Stimulated activated CD4-positive, alpha-beta T cell treated with anti-CD3 and anti-CD28 coated beads, TNF-alpha, amount 100 ng/mL, for 1 hour (primary cell): ENCODE measurements at places on chromosomes 6 and 20.

DNA sequence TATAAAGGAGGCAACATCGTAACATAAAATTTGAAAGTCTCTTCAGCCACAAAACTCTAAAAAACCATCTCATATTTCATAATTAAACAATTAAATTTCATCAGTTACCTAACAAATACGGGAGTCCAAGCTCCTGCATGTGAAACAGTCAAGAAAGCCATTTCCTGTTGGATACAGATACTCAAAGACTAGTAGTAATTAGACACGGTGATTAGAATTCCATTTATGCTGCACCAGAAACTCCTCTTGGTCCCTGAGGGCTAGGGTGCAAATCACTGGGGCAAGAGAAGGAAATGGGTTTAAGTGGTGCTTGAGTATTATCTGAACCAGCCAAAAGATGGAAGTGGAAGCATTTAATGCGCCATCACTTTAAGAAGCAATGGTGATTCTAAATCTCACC lies 27.4 kb downstream of the TRAM2 start:
- DNase-seq: no peak

GRCh38 chr6:15322781-15323536 lies 77.1 kb downstream of the JARID2 start:
- DNase-seq: no peak

- no peak for DNase-seq
Observed at GRCh38 chr6:107803957-107804356, 20.2 kb downstream of the SCML4 start.

DNA sequence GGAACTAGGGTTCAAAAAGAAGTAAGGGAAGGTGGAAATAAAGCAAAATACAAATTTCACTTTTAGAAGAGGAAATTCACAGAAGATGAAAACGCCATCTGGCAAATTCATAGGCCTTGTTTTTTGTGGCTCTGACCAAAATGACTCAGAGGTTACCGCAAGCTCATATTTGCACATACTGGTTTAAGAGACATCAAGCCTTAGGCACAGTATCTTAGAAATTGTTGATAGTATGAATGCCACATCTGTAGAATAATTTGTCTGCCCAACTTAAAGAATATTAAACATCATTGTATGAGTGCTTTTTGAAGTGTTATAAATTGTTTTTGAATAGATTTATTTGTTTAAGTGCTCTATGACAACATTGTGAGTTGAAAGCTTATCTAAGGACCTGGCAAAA lies 10.6 kb downstream of the TAAR1 start:
- no peak for DNase-seq

GRCh38 chr20:6994452-6994851 lies 227.0 kb downstream of the BMP2 start:
- DNase-seq: no peak

DNA sequence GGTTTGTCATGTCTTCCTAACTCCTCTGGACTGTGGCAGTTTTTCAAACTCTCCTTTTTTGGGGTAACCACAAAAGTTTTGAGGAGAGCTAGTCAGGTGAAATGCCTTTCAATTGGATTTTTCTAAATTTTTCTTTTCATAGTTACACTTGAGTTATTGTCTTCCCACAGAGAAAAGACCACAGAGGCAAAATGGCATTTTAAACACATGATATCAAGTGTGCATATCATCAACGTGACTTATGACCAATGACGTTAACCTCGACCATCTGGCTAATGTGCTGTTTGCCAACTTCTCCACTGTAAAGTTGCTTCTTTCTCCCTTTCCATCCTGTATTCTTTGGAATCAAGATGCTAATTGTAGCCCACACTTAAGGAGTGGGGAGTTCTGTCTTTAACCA lies 41.3 kb upstream of the SNAP25 start:
- no peak for DNase-seq

DNA sequence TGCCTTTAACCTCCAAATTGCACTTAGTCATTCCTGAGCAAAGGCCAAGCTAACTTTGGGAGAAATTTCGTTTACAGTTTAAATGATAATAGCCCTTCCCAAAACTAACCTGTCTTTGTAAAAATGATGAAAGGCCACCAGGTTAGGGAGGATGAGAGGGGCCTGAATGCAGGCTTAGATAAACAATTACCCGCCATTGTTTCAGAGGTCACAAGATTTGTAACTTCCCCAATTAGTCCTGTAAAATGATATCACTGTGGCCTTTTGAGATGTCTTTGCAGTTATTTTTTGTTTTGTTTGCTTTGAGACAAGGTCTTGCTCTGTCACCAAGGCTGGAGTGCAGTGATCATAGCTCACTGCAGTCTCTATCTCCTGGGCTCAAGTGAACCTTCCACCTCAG lies 26.3 kb downstream of the GNL1 start:
- DNase-seq: no peak

- DNase-seq: no peak
Observed at GRCh38 chr20:45153752-45154151, 20.9 kb upstream of the PI3 start.

GRCh38 chr6:20565342-20565741 lies 31.1 kb downstream of the CDKAL1 start:
- DNase-seq: no peak

GRCh38 chr6:37251211-37251780 lies 6.3 kb upstream of the TBC1D22B start:
- no peak for DNase-seq

DNA sequence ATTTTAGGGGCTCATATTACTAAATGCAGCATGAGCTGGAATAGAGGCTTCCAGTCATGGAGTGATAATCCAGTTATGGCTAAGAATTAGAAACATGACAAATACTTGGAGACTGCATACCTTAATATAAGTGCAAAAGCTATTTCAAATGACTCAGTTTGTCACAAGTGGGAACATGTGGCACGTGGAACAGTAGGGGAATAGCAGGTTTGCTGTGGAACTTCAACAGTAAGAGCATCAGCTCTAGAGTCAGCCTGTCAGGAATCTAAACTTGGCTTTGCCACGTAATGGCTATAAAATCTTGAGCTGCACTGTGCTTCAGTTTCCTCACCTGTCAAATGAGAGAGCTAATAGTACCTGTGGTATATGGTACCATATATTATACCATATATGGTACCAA lies 62.1 kb downstream of the HTR1B start:
- no peak for DNase-seq

DNA sequence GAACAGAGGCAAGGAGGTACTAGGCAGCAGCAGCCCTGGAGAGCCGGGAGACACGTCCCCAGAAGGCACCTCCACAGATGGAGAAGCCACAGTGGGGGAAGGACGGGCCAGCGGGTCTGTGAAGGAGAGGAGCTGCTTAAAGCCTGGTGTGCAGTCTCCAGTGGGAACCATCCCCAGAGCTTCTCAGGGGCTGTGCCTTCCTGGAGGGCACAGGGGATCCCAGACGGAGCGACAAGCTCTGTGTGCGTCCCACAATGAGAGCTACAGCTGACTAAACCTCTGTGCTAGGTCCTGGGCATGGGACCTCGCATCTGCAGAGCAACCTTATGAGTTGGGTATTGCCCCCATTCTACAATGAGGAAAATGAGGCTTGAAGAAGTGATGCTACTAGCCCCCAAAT lies 50.7 kb downstream of the EZR start:
- DNase-seq: no peak

DNA sequence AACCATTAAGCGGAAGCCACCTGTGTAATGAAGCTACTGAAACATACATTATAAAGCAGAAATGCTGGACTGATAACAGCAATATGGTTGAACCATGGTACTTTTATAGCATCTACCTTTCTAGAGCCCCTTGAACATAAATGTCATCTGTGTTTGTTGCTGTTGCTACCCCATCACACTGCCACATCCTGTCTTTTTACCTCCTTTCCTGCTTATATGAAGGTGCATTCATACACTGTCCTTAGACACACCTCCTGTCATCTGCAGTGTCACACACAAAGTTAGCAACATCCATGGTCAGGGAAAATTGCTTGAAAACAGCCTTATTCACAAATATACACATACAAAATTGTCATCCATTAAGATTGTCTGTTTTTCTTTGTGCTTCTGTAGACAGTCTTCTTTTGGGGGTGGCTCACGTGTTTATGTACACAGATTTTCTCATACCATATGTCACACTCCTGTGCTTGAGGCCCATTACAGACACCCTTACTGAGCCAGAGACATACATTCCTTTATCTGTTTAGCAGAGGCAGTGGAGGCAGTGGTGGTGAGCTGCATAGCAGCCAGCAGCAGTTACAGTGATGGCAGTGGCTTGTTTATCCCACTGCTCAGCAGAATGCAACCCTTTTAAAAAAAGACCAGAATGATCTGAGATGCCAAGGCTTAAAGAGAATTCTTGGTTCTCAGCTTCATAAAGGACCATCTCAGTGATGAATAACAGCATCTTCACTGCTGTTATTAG lies 25.9 kb downstream of the C6orf62 start:
- no peak for DNase-seq

GRCh38 chr6:160462116-160462515 lies 113.9 kb downstream of the SLC22A3 start:
- no peak for DNase-seq

DNA sequence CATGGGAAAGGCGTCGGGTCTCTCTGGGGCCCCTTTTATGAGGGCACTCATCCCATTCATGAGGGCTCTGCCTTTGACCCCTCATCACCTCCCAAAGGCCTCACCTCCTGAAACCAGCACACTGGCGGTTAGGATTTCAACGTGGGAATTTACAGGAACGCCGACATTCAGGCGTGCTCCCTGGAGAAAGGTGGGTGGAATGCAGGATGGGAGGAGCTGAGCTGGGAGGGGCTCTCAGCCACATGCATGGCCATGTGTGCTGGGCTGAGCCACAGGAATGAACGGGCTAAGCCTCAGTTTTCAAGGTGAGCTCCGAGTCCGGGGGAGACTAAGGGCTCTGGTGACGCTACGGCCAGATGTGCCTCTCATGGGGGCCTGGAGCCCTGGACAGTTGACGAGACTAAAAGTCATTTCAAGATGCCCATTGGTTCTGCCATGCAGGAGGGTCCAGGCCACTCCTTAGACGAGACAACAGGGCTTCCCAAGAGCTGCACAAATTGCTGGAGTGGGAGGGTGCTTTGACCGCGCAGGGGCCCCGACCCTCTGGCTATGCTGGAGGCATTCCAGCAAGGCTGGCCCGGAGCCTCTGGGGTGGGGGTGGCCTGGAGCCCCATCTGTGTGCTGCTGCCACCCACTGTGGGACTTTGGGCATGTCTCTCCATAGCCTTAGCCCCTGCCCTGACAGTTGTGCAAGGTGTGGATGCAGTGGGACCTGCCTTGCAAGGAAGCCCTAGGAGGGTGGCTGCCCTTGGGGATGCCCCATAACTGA lies 3.8 kb upstream of the ARFGAP1 start:
- DNase-seq: no peak

- no peak for DNase-seq
Observed at GRCh38 chr20:19120569-19120968, 91.9 kb upstream of the SLC24A3 start.

GRCh38 chr6:26199773-26200764 lies 112.8 kb downstream of the HFE start:
- DNase-seq: no peak

GRCh38 chr20:63117151-63117550 lies 98.8 kb downstream of the YTHDF1 start:
- DNase-seq: no peak

- no peak for DNase-seq
Observed at GRCh38 chr20:48292806-48293205, 507.5 kb upstream of the SULF2 start.

GRCh38 chr20:16707674-16708073 lies 22.2 kb upstream of the SNRPB2 start:
- no peak for DNase-seq

DNA sequence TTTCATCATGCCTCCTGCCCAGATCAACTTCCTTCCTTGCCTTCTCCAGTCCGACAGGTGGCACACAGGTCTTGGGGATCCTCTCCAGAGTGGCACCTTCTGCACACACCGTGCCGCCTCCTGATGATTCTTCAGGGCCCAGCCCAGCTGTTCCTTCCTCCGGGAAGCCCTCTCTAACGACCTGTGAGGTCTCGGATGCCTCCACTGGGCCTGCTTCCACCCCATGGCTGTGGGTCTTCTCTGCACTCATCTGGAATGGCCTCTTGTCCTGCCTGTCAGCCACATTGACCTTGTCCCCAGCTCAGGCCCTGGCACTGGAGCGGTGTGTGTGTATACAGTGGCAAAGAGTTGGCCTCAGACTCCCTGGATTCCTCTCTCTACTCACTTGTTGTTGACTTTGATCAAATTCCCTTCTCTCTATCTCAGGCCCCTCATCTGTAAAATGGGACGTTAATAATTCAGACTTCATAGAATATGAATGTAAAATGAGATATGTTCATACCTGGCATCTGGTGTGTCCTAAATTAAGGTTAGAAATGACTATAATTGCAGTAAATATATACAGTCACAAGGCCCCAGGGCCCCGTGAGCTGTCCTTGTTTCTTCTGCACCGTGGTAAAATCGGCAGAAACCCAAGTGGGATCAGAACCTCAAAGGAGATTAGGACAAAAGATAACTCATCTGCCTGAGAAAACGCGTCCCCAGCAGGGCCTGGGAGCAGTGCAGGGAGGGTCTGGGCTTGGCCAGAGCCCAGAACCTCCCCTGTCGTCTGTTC lies 1.5 kb downstream of the FAM210B start:
- no peak for DNase-seq

GRCh38 chr6:4610256-4610655 lies 165.9 kb upstream of the CDYL start:
- no peak for DNase-seq

DNA sequence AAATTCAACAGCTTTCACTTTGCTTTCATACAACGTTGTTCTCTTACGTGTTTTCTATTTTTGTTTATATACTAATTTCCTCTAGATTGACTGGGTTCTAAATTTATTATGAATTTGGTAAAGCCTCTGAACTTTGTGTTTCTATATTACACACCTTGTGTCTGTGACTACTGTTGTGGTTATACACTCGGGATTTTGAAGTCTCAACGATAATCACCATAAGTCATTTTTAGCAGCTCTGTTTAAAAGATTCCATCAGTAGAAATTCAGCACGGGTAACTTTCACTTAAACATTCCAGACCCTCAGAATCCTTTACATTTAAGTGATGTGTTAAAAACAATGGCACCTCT lies 31.8 kb upstream of the HBS1L start:
- DNase-seq: no peak

DNA sequence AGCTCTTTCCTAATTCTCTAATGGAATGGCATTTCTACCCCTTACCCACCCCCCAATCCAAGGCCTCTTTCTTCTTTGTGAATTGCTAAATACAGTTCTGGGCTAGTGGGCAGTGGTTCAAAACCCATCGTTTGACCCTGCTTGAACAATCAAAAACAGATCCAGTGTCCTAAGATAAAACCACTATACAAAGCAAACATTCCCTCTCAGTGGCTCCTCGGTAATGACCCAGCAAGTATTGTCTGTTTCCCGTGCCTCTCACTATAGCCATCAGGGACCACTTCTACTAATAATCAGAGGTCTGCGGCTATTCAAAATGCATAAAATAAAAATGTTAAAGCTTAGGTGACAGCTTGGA lies 143.5 kb upstream of the AKAP12 start:
- no peak for DNase-seq

- no peak for DNase-seq
Observed at GRCh38 chr6:35082046-35082732, 59.0 kb downstream of the TCP11 start.

DNA sequence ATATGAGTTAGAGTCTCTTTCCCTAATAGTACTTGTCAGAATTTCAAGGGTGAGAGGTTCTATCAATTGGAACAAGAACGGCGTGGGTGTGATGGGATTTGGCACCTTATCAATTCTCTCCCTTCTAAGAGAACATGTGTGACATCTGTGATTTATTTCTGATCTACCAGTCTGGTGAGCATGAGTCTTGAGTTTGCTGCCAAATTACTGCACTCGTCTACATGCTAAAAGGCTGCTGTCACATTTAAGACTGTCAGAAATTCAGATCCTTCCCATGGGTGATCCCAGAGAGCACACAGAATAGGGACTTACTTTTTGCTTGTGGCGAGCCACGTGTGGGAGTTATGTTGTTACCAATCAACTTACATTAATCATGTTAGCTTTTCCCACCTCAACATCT lies 370.2 kb upstream of the SASH1 start:
- DNase-seq: no peak
